Fibroblast of mammary gland (primary cell): ENCODE measurements at places on chromosomes 2 and 18.

GRCh38 chr2:172739661-172740266, 4.1 kb downstream of the RAPGEF4 start:
- no peak for DNase-seq

GRCh38 chr2:55087936-55088335, 37.7 kb upstream of the RTN4 start:
- no peak for DNase-seq

GRCh38 chr2:15944325-15945017, 4.1 kb downstream of the MYCN start:
- no peak for DNase-seq

DNA sequence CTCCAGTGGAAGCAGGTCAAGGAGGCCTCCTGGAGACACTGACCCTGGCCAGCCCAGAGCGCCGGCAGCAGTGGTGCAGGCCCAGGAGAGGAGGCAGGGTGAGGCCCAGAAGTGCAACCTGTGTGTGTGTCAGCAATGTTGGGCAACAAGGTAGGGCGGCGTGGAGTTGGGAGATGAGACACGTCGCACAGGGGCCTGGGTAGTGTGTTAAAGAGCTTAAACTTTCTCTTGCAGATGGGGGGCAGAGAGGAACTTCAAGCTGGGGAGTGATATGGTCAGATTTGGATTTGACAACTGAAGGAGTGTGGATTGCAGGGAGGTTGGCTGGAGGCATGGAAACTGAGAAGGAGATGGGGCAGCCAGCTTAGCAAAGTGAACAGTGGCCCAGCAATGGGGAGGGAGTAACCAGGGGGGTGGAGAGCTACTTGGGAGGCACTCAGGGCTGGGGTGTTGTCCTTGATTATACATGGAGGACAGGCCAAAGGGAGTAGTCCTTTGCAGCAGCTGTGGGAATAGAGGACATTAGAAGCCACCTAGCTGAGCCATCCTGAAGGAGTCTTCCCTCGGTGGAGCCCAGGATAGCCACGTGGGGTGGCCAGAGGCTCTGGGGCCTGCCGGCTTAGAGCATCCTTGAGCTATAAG, 278.6 kb upstream of the HS6ST1 start:
- no peak for DNase-seq

GRCh38 chr2:25379535-25379934, 37.8 kb upstream of the DNMT3A start:
- no peak for DNase-seq

GRCh38 chr2:111100087-111100764, 20.5 kb upstream of the BCL2L11 start:
- DNase-seq: no peak

GRCh38 chr18:24814521-24814920, 354.1 kb downstream of the HRH4 start:
- DNase-seq: no peak

GRCh38 chr18:60846396-60846795, 473.8 kb upstream of the MC4R start:
- no peak for DNase-seq

GRCh38 chr2:216695401-216695821, at the start of gene IGFBP5:
Gene IGFBP5 (minus strand): TSS chr2:216695549. CDS start chr2:216694775, 774 bp downstream.
- peak; percentile 73 for DNase-seq

DNA sequence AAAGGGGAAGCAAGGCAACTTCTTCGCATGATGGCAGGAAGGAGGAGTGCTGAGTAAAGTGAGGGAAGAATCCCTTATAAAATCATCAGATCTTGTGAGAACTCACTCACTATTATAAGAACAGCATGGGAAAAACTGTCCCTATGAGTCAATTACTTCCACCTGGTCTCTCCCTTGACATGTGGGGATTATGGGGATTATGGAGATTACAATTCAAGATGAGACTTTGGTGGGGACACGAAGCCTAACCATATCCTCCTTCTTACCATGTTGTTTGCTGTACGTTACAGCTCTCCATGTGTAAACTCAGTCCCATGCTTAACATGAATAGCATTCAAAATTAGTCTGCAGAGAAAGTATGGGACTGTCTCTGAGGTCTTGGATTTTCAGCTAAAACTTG, 1096.8 kb upstream of the ACVR2A start:
- DNase-seq: no peak

DNA sequence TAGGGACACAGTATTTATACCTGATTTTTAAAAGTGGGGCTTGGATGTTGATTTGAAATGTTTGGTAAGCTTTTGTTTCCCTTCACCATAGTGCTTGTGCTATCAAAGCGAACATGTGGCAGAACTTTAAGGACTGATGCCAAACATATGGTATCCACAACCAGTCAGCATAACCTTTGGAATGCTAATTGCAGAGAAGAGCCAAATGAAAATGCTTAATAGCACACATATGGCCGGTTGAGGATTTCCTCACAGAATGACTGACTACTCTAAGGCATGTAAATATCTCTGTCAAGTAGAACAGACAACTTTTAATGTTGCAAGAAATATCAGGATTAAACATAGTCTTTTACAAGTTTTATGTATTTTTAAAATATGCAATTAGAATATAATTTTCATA, 120.9 kb upstream of the COL3A1 start:
- peak; percentile 98 for DNase-seq

DNA sequence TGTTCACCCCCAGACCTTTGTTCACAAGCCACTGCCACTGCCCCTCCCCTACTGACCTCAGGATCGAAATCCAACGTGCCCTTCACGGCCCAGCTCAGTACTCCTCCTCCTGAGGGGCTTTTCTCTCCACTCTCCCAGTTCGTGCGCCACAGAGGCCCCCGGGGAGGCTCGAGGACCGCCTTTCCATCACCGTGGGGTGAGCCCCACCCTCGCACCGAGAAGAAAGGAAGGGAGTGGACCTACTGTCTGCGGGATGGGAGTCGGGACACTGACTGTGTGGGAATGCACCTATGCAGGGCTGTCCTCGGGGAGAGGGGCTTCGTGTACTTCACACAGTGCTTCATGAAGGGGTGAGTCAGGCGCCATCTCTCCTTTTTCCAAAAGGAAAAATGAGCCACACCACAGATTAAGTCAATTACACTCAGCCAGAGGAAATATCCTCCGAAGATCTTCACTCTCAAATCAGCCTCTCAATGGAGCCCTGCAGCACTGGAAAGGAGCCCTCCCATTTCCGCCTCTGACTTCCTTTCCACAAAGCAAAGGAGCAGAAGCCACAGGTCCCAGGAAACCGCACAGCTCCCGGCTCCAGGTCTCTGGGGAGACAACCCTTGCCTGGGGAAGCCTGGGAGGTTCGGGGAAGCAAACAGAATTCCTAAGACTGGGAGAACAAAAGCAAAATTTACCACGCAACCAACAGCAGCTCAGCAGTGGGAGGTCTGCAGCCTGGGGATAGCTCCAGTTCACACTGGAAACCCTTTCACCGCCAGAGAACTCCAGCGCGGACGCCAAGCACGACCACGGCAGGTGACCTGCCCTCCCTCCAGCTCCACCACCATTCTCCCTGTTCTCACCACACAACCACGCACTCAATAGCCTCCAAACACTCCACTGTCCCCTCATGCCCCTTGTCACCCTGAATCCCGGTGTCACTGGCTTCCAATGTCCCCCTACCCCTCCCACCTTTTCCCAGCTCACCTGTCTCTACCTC, 21.6 kb downstream of the ADCY3 start:
- no peak for DNase-seq

DNA sequence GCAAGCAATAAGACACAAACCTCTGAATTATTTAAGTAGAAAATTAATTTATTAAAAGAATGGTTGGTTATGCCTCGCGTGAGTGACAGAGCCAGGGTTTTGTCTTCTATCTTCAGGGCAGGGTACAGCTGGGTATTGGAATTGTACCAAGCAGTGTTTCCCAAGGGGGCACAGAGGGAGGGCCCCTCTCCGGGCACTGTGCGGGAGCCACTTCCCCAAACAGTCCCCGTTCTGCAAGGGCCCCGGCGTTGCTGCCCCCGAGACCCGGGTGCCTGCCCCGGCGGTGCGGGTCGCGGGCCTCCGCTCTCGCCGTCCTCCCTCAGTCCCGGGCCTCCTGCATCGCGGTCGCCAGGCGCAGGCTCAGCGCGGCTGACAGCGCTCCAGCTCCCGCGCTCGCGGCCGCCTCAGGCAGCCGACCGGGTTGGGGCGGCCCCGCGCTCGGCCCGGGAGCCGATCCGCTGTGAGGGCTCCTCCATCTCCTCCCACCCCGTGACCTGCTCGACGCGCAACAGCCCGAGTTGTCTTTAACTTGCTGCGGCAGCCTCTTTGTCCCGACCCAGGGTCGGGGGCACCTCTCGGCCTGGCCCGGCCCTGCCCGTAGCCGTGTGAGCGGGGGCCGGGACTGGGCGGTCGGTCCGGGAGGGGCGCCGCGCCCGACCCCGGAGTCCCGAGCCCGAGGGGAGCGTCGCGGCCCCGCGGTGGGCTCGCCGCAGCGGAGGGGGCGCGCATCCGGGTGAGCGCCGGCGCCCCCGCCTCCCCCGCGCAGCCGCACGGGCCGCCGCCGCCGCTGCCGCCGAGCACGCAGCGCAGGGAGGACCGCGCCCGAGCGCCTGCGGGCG, 620 bp upstream of the GALNT1 start:
- DNase-seq: peak; percentile 46

- peak; percentile 88 for DNase-seq
These were observed 8.0 kb upstream of the CDK15 start for GRCh38 chr2:201798252-201798913.

DNA sequence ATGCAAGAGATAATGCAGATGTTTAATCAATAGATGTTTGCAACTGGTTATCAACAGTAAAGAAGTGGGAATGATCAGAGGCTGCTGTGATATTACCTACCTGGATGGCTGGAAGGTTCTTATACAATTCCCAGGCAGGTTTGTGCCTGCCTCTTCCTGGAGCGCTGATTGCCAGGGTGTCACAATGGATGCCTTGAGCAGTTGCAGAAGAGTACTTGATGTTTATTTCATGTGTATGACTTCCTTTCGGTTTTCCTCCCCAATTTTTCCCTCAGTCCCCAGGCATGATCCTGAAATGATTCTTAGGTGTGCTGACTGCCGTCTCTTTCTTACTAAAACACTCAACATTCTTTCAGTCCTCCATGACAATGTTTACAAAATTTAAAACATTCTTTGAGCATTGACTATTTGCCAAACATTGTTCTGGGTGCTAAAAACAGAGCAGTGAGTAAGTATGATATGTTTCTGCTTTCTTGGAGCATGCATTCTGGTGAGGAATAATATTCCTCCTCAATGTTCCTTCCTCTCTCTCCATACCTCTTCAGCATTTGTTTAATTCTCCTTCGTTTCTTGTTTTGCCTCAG, 416.6 kb upstream of the TRIB2 start:
- peak; percentile 47 for DNase-seq

GRCh38 chr2:138490673-138491494, 10.7 kb upstream of the SPOPL start:
- no peak for DNase-seq

- no peak for DNase-seq
These were observed 119.7 kb upstream of the XIRP2 start for GRCh38 chr2:166768393-166769123.

DNA sequence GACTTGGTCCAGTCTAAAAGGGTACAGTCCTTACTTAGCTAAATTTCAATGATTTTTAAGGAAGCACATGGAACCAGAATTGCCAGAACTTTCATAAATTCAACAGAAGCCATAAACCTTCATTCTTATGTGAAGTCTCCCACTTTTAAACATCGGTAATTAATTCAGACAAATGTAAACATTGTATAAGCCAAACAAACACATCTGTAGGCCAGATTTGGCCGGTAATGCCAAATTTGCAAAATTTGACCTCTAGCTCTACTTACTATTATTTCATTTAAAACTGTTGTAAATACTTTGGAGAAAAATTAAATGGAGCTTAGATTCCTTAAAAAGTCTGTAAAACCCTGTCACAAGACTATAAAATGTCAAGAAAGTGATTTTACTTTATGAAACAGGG, 83.2 kb upstream of the GALNT5 start:
- DNase-seq: peak; percentile 67

DNA sequence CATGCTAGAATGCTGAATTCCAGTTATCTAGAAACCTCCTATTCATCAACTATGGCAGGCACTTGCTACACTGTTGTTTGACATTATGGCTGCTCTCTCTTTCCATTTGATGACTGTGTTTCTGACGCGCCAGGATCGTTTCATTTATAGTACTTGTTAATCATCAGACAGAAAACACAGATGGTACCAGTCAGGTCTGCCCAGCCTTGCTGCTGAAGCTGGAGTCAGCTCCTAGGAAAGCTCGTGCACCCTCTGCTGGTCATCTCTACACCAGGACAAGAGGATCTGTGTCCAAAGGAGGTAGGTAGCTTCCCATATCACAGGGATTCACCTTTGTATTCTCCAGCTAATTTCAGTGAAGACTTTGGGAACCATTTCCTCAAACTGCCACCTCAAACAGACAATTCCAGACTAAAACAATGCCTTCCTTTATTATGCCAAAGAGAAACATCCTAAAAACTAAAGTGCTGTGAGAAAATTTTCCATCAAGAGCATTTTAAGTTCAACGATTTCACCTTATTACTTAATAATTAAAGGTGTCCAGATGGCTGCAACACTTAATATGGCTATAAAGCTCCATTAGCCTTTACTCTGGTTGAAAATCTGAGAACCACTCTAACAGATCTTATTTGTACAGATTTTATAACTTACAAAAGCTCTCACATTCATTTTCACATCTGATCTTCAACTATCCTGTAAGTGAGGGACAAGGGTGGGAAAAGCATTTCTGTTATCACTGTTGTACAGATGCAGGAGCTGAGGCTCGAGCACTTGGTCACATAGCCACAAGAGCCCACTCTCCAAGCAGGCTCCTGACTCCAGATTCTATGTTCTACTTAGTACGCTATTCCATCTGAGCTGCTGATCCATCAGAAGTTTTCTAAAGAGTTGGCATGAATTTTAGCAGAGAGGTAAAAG, 17.5 kb downstream of the METTL8 start:
- DNase-seq: peak; percentile 98

- DNase-seq: no peak
These were observed 480.2 kb upstream of the CELF4 start for GRCh38 chr18:38045845-38046244.

DNA sequence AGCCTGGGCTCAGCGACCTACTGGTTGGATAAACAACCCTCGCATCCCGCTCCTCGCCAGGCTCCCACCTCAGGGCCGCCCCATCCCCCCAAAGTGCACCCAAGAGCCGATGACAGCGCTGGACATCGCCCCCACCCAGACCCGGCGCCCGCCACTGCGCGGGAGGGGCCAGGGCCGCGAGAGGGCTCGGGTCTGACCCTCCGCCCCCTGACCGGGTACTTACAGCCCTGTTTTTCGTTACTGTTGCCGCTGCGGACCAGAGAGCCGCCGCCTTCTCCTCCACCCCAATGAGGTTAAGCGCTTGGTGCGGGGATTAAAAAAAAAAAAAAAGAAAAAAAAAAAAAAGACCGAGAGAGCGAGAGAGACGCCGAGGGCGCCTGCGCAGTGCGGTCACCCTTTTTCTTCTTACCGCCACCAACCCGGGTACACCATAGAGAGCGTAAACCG, at the start of gene CLASP1:
TSS of gene CLASP1 (minus strand) at position 314 of the 447 bp plus-strand sequence. CDS start 43,567 bp downstream, outside the sequence.
- DNase-seq: no peak

GRCh38 chr2:19987936-19988335, 2.0 kb downstream of the WDR35 start:
- no peak for DNase-seq

DNA sequence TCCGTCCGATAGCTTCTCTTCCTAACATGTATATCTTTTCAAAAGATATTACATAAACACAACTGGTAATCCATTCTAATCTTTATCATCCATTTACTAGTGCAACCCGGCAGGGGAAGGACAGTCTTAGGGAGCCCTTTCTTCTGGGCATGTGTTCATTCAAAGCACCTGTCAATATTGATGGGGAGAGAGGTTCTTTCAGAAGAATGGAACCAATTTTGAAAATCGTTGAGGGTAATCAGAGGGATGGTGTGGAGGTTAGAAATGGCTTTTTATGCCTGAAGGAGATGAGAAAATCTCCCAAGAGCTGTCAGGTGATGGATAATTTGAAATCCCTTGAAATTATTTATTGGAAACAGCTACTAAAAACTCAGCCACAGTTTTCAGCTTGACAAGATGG, 561.9 kb upstream of the DCC start:
- no peak for DNase-seq
